Coronary artery (tissue), 2 donors: ENCODE measurements at places on chromosomes 3 and 15.

- DNase-seq: no peak
Observed at GRCh38 chr15:63348392-63348791, 33.3 kb downstream of the CA12 start.

DNA sequence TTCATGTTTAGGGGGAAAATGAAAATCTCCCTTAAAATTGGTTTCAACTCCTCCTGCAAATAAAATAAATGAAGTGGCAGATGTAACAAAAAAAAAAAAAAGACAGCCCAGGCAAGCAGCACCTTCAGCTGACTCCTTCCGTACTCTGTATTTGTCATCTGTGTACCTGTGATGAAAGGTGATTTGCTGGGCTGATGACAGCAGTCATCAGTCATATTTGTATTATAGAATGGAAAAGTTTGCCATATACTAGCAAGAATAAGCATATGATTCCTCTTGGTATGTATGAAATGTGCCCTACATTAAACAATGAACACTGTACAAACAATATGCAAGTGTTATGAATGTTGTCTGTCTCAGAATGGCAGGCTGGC, 44.1 kb upstream of the WWTR1 start:
- DNase-seq: no peak

- DNase-seq: no peak
Observed at GRCh38 chr3:138245026-138245425, 57.9 kb downstream of the ARMC8 start.

GRCh38 chr15:67548236-67548852, 5.8 kb downstream of the MAP2K5 start:
- DNase-seq: no peak

GRCh38 chr3:40580494-40581091, 55.8 kb downstream of the ZNF621 start:
- no peak for DNase-seq

DNA sequence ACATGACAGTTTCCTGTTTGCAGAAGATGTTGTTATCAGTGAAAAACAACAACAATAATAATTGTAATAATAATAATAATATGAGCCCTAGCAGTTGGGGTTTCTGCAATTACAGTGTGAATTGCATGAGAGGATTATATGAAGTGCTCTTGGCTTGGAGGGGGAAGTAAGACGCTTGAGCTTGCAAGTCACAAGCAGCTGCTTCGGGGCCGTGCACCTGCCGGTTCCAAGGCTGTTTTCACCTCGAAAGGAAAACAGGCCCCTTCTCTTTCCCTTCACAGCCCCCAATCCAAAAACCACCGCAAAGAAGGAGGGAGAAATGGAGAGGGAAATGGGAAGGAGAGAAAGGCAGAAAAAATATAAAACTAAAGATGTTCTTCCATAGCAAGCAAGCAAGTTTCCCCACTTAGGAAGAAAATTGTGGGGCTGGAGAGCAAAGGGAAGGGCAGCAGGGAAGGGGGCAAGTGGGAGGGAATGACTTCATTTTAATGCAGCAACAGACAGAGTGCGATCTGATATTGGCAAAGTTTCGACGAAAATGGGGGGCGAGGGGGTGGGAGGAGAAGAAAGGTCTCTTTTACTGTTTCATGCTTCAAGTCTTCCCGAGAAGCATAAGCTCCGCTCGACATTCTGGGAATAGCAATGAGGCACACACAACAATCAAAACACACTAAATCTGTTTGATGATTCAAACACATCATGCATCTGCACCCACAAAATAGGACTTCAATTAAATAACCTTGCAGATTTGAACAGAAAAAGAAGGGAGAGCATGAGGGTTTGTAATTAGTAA, 284.2 kb upstream of the ATP11B start:
- DNase-seq: no peak

DNA sequence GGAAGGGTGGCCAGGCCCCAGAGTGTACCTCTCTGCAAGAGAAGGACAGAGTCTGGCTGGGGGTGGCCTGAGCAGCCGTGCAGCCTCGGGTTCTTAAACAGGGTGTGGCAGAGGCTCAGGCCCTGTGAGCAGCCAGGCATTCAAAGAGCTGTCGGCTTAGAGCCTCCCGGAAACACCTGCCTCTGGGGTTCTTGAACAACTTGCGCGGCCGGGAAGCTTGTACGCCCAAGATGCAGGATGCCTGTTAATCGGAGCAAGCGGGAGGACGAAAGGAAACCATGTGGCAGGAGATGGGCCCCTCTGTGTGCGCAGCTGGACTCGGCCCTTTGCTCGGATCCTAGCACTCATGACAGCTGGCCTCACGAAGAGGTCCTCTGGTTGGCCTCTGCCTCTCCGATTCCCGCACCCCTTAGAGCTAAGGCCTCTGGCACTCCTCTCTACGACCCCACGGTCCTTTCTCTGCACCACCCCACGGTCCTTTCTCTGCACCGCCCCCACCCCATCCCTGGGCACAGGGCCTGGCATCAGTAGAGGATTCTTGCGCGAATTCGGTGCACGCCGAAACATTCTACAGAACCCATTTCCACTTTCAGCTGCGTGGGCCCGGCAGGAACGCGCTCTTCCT, 23.9 kb upstream of the TXNRD3 start:
- DNase-seq: peak; percentile 54

DNA sequence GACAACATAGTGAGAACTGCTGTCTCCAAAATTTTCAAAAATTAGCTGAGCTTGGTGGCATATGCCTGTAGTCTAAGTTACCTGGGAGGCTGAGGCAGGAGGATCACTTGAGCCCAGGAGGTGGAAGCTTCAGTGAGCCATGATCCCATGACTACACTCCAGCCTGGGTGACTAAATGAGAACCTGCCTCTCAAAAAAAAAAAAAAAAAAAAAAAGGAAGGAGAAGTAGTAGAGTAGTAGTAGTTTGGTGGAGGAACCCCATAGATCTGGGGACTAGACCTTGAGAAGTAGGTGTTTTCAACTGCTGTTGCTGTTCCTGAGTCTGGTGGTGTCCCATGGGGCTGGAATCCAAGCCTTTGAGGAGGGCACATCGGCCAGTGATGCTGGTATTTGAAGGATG, 38.4 kb upstream of the UBE2E2 start:
- DNase-seq: no peak

DNA sequence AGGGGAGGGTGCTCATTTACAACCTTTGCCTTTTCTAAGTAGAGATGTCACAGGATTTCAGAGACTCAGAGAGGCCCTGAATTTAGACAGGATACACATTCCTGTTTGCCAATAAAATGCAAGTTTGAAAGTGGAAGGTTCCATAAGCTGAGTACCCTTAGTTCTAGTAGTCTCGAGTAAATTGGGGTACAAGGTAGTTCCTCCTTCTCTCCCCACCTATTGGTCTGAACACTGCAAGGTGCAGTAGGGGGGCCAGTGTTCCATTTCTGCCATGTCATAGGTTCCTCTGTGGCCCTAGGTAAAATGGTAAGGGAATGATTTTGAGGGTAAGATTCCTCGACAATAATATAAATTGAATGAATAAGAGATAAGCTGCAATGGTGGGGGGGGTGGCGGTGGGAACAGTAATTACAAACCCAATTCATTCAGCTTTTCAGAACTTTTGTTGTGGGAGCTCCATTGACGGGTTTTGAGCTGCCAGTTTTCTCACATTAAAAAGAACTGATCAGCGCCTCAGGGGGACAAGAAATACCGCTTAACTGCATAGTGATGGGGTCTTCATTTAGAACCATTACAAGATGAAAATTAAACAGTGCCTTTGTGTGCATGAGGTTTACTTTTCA, 5.9 kb downstream of the SOX2 start:
- no peak for DNase-seq

- DNase-seq: peak; percentile 80
Observed at GRCh38 chr15:48559285-48559684, 86.2 kb downstream of the FBN1 start.
